ENCODE measurements at places on chromosomes 1 and 21. TPM values are rescaled to one million over a fixed set of nuclear protein-coding genes. Genes with fewer than 3 reads are reported as not detected.

The S100A7 gene
- not detected for total RNA-seq

The ARHGAP29 gene
- 166 TPM for total RNA-seq

The AIRE gene
- total RNA-seq = not detected

The TSTD1 gene
- total RNA-seq = 16.5 TPM

The LTN1 gene
- 16.4 TPM for total RNA-seq

The MECR gene
- total RNA-seq = 25.3 TPM

The AMY1C gene
- not detected for total RNA-seq

The ADAMTS4 gene
- 0.52 TPM for total RNA-seq

The GPR25 gene
- not detected for total RNA-seq

The RAB4A gene
- 67.0 TPM for total RNA-seq

The SPRR1B gene
- not detected for total RNA-seq

The MAB21L3 gene
- total RNA-seq = 2.6 TPM

The CHIA gene
- not detected for total RNA-seq

The CYP4A22 gene
- not detected for total RNA-seq

The AIDA gene
- total RNA-seq = 38.0 TPM

The CADM3 gene
- total RNA-seq = not detected

The AMPD1 gene
- total RNA-seq = not detected

The TGFB2 gene
- total RNA-seq = 38.7 TPM

The BSND gene
- total RNA-seq = not detected

The RAVER2 gene
- 12.2 TPM for total RNA-seq

The DPH2 gene
- 46.3 TPM for total RNA-seq

The UBL4B gene
- 0.07 TPM for total RNA-seq

The PRR9 gene
- total RNA-seq = not detected

The ASCL5 gene
- 2.4 TPM for total RNA-seq

The CHAF1B gene
- 19.0 TPM for total RNA-seq

The FCMR gene
- 4.6 TPM for total RNA-seq

The ZNF670 gene
- total RNA-seq = 5.9 TPM

The UTS2 gene
- not detected for total RNA-seq

The RPTN gene
- total RNA-seq = not detected

The PHACTR4 gene
- 12.7 TPM for total RNA-seq

The DPT gene
- total RNA-seq = not detected

The OR2T33 gene
- total RNA-seq = 0.18 TPM

The CFHR1 gene
- total RNA-seq = not detected

The TPTE gene
- total RNA-seq = not detected

The LMX1A gene
- total RNA-seq = not detected

The HHIPL2 gene
- total RNA-seq = 1.2 TPM

The GIPC2 gene
- not detected for total RNA-seq

The NCF2 gene
- total RNA-seq = 31.3 TPM

The CELA3B gene
- total RNA-seq = not detected

The CELA3A gene
- not detected for total RNA-seq

The AKR7A3 gene
- total RNA-seq = 0.40 TPM

The PPIAL4G gene
- total RNA-seq = not detected

The ADORA3 gene
- total RNA-seq = not detected

Measured in PC-3 (cell line).